Lung (tissue), 17 donors: ENCODE measurements at places on chromosomes 12 and 14. TPM values are rescaled to one million over a fixed set of nuclear protein-coding genes. Genes with fewer than 3 reads are reported as not detected.

The KCNA5 gene
- total RNA-seq = 3.8 TPM

The CNIH1 gene
- total RNA-seq = 71.4 TPM

The BBS10 gene
- total RNA-seq = 10.8 TPM

The TPPP2 gene
- not detected for total RNA-seq

The ANKRD33 gene
- 0.21 TPM for total RNA-seq

The RAB2B gene
- 22.3 TPM for total RNA-seq

The CRIP2 gene
- total RNA-seq = 135 TPM

The RHOJ gene
- total RNA-seq = 25.7 TPM

The PPP1CC gene
- 124 TPM for total RNA-seq

The CMA1 gene
- total RNA-seq = not detected

The GPR132 gene
- total RNA-seq = 4.4 TPM

The CLMN gene
- 16.2 TPM for total RNA-seq

The SLCO1B1 gene
- not detected for total RNA-seq

The PSMA6 gene
- 217 TPM for total RNA-seq

The KCNC2 gene
- total RNA-seq = not detected

The SLC7A7 gene
- 28.0 TPM for total RNA-seq

The PYM1 gene
- total RNA-seq = 32.0 TPM

The CAPS2 gene
- 11.9 TPM for total RNA-seq

The LMO3 gene
- total RNA-seq = 171 TPM

The PPP4R4 gene
- total RNA-seq = 25.9 TPM

The CHPT1 gene
- total RNA-seq = 48.1 TPM

The LEMD3 gene
- total RNA-seq = 35.1 TPM

The RERG gene
- total RNA-seq = 10.6 TPM

The OAS1 gene
- total RNA-seq = 21.2 TPM

The LBHD2 gene
- not detected for total RNA-seq

The NPAS3 gene
- total RNA-seq = 0.48 TPM

The CLEC2D gene
- 30.5 TPM for total RNA-seq

The ATL1 gene
- total RNA-seq = 8.7 TPM

The ACSM4 gene
- not detected for total RNA-seq

The DPY19L2 gene
- 4.3 TPM for total RNA-seq

The GPR137C gene
- 0.71 TPM for total RNA-seq

The SLC6A15 gene
- total RNA-seq = not detected

The KNTC1 gene
- 11.4 TPM for total RNA-seq

The KRT77 gene
- not detected for total RNA-seq

The TEX52 gene
- not detected for total RNA-seq

The CMKLR1 gene
- total RNA-seq = 20.5 TPM

The NID2 gene
- 116 TPM for total RNA-seq

The SLIRP gene
- 86.8 TPM for total RNA-seq

The LPAR5 gene
- 1.9 TPM for total RNA-seq

The NANOG gene
- total RNA-seq = 0.23 TPM

The PTPRQ gene
- total RNA-seq = 0.95 TPM

The CD163 gene
- total RNA-seq = 596 TPM

The COX8C gene
- not detected for total RNA-seq

The FOXN4 gene
- 0.25 TPM for total RNA-seq

The ERBB3 gene
- 191 TPM for total RNA-seq

The TBX5 gene
- total RNA-seq = 39.7 TPM

The NKX2-8 gene
- 0.91 TPM for total RNA-seq
